ENCODE measurements at places on chromosomes 1 and 21.

DNA sequence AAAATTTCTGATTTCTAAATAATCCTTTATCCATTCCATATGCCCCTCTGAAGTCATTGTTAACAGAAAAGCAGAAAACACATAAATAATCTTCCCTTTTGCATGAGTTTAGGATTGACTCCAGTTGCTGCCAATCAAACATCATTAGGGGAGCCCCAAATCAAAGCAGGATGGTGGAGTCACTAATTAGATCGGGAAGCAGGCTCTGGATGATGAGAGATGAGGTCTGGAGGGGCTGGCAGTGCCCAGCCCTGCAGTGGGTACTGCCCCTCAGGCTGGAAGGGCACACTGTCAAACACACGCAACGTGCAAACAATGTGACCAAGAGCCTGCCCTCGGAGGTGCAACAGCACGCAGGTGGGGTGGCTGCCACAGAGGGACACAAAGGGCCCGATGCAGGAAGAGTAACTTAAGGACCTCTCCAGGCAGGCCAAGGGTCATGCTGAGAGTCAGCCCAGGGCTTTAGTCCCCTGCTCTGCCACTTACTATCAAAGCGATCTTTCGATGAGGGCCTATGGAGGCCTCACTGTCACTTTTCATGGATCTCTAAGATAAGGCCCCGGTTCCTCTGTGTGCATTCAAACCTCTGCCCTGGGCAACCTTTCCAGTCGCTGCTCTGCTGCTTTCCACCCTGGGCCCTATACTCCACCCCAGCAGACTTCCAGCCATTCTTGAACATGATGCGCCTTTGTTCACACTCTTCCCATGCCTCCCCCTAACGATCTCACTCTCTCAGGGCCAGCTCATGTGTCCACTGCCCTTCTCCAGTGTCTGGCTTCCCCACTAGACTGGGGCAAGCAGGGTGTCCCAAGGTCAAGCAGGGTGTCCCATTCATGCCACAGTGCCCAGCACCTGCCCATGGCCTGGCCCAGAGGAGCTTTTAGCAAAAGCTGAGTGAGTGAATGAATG, 98.9 kb downstream of the DMRTB1 start:
- no peak for DNase-seq

DNA sequence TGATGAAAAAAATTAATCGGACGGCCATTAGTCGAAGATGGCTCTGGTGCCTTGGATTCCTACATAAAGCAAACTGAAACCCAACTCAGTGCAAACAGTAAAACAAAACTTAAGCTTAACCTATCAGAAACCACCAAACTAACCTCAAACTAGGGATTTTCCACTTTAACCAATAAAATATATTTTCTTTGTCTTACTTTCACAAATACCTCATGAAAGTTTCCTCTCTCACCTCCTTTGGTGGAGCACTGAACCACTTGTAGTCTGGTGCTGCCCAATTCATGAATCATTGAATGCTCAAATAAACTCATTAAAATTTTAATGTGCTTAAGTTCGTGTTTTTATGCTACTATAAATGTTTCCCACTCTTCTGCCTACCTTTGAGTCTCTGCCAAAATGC, 7.0 kb downstream of the ADORA3 start:
- DNase-seq: no peak

- no peak for DNase-seq
These were observed 12.1 kb upstream of the ABL2 start for GRCh38 chr1:179241530-179242097.

GRCh38 chr1:162660574-162660973, 28.3 kb downstream of the DDR2 start:
- no peak for DNase-seq

DNA sequence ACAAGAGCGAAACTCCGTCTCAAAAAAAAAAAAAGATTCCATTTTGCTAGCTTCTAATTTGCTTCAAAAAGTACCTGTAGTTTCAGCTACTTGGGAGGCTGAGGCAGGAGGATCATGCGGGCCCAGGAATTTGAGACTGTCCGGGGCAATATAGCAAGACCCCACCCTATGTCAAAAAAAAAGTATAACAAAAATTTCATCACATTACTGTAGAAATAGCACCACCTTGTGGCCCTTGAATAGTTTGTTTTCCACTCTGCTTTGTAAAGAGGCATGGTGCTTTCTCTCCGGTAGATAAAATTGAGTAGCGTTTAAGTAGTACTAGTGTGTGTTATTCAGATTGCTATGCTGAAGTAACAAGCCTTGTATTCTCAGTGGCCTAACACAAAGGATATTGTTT, 18.2 kb upstream of the MSTO1 start:
- DNase-seq: no peak

GRCh38 chr1:35298464-35298863, 30.0 kb downstream of the ZMYM4 start:
- no peak for DNase-seq
